Activated CD8-positive, alpha-beta T cell treated with anti-CD3 and anti-CD28 coated beads, Interleukin-2, amount 10 ng/mL, durations not matched to agents 7 days and 5 days (primary cell): ENCODE measurements at places on chromosomes 6 and 20.

- no peak for DNase-seq
These were observed 6.6 kb upstream of the ZNF831 start for GRCh38 chr20:59157064-59157463.

DNA sequence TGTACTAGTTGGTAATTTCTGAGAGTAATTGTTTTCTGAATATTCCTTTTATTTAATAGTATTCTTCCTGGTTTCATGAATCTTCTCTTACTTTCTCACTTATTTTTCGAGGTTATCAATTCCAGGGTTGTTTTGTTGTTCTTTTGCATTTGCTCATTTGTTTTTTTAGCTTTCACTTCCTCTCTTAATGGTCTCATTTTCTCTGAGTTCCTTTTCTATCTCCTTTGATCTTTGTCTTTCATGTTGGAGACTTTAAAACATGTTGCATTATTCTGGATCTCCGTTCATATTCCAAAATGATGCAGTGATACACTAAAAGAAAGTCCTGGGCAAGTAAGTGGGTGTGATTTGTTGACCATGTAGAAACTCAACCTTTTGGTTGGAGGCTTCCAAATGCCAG is 345.3 kb upstream of the SLC35B3 start:
- DNase-seq = no peak

DNA sequence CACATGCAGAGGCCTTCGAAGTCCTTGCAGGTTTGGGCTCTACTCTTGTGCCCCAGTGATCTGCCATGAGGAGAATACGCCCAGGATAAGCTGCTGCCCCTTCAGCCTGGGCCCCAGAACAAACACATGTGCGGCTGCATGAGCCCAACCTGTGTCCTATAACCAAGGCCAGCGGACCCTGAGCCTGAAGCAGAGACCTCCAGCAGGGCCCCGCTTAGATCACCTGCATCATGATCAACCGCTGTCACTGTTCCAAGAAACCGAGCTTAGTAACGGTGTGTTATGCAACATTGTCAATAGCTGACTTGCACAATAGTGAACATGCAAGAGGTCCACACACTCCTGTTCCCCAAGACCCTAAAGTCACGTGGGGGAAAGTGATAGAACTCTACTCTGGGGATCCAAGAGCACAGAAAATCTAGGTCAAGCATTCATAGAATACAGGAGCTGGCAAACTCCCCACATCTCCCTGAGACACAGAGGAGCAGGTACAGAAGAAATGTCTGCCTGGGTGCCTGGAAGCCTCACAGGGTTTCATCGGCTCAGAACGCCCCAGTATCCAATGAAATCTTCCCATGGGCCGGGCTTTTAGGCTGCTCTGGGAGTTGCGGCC is 136.2 kb downstream of the BMP7 start:
- no peak for DNase-seq

- no peak for DNase-seq
These were observed at the start of gene GHRH for GRCh38 chr20:37261714-37262113. TSS of gene GHRH (minus strand) at chr20:37261814. CDS start at chr20:37256889, 4,925 bp downstream.

DNA sequence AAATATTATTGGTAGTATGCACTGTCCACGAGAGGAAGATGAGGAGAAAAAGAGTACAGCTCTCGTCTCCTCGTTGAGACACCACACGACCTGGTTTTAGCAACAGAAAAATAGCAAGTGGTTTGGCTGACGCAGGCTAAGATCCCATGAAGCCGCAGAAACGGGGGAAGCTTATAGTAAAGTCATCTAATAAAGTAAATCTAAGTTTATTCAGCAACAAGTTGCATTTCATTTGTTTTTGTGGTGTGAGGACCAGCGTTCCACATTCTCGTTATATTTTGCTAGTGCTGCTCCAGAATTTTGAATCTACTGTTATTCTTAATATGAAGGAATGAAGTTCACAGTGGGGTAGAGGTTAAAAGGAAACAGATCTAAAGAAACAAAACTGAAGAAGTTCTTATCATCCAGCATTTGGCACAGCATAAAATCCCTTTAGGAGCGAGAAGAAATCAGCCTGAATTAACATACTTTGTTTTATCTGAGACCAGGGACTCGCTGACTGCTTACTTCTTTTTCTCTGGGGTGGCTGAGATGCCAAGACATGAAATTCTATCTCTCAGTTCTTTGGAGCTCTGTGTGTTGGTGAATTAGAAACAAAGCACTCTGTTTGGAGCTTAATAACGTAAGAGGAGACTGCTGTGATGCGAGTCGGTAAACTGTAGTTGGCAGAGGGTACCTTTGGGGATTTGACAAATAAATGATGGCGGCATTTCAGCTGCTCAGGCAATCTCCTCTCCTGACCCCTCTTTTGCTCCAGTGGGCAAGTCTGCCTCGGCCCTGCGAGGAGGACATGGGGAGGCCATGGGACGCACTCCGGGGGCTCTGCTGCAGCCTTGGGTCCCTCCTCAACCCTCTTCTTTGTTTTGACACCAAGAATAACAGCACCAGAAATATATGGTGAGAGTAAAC is 24.9 kb upstream of the IRF4 start:
- DNase-seq = no peak

GRCh38 chr6:1313767-1314503 is 2.0 kb downstream of the FOXQ1 start:
- no peak for DNase-seq
